ENCODE measurements at places on chromosomes 5 and 9.

- no peak for DNase-seq
Observed at GRCh38 chr9:82354279-82354659, 365.7 kb downstream of the SPATA31D1 start.

- DNase-seq, result no peak
Observed at GRCh38 chr5:102241809-102242421, 54.2 kb downstream of the SLCO4C1 start.

DNA sequence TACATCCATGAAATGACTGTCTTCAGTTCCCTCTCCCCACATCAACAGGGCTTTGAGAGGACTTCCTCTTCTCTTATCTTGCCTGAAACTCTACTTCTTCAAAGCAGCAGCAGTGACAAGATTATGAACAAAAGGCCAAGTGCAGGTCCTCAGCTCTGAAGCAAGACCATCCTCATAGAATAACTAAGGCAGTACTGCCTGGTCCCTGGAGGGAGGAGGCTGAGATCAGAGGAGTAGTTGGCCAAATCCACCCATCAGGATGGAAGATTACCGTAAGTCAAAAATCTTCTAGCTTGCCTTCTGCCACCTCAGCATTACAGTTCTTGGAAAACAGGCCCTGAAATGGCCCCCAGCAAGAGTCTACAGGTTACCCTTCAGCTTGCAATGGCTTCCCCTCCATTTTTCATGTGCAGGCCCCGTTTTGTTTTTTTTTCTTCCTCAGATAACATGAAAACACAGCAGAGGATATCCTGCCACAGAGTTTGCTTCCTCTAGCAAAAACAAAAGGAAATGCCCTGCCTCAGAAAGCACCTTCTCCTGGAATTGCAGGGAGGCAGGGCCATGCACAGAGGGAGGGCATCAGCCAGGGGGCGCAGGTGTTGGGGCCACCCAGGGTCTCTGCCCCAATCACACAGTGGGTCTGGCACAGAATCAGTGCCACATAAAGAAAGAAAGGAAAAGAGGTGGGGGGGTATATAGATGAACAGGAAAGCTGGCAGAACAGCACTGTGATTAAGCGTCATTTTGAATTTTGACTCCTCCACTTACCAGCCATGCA lies 40.0 kb downstream of the KLHL3 start:
- peak; percentile 44 for DNase-seq

GRCh38 chr5:102858808-102859207 lies 103.7 kb downstream of the PAM start:
- DNase-seq, result no peak

- no peak for DNase-seq
Observed at GRCh38 chr5:7471710-7472109, 75.8 kb downstream of the ADCY2 start.

DNA sequence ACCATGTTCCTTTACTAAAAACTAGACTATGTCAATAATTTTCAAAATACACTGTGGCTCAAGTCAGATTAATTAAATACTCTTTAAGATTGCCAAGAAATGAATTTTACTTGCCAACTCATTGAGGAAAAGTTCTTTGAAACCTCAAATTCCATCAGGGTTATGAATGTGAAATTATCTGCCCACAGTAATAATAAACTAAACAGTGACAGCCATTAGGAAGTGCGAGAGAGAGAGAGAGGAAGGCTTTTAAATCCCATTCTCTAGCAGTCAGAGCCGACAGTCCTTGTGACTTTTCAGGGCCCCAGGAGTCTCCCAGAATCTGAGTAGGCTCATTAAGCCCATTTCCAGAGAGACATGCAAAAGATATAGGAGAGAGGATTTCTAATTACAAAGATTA lies 236.1 kb downstream of the MARCHF11 start:
- DNase-seq, result no peak

DNA sequence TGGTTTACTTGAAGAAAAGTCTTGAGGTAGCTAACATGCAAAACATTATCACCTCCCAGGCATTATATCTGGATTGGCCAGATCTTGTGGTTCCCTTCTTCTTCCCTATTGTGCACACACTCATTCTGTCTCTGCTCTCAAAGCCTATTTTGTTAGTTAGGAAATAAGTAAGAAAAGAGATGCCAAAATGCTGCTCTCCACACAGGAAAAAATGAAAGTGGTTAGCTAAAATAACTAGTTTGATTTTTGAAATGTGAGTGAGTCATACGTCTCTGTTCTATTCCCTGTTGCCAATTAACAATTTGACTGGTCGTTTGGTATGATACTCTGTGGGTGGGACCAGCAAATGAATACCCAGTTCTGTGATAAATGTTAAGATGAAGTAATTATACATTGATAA lies 28.1 kb downstream of the LMNB1 start:
- DNase-seq, result no peak

DNA sequence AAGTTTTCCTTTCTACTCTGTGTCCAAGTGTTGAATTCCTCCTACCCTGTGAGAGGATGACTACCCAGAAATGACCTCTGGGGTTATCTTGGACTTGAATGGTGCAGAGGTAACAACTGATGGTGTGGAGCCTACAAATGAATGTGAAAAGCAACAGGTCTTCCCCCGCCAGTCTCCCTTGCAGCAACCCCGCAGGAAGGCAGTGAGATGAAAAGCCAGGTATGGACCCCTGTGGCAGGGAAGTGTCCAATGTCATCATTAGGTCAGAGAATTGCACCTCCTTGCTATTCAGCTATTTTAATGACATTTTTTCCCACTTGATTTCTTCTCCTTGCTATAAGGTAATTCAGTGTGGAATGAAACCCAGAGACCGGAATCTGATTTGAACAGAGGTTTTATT lies 58.5 kb downstream of the MAT2B start:
- DNase-seq, result no peak

GRCh38 chr9:135310134-135310533 lies 169.4 kb upstream of the PPP1R26 start:
- DNase-seq, result no peak

GRCh38 chr5:114419067-114419388 lies 57.2 kb downstream of the KCNN2 start:
- no peak for DNase-seq

DNA sequence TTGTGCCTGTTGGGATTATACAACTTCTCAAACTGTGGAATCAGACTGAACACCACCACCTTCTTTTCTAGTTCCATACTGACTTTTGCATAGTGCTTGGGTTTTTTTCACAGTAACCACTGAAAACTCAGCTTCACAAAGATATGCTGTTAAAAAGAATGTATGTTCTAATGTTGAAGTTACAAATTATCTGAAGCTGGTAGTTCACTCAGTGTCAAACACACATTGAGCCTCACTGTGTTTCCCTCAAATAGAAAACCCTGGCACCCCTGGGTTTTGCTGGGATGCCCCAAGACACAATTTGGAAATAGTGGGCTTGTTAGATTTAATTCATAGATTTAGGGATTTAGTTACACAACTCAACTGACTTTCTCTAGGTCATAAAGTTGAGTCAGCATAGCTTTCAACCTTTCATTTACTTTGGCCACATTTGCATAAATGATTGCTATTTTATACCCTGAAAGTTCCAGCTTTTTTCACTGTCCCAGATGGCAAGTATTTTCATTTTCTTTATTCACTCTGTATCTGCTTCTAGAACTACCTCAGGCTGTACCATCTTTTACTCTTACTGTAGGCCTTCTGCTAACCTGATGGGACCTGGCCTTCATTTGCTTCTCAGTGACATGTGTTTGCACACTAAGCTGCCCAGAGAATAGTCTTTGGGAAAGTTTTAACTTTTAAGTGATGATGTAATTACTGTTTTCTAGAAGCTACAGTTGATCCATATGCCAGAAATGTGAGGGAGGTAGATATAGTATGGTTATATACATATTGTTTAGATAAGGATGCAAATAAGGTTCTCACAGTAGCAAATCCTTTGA lies 115.1 kb downstream of the CDC42SE2 start:
- DNase-seq, result no peak

DNA sequence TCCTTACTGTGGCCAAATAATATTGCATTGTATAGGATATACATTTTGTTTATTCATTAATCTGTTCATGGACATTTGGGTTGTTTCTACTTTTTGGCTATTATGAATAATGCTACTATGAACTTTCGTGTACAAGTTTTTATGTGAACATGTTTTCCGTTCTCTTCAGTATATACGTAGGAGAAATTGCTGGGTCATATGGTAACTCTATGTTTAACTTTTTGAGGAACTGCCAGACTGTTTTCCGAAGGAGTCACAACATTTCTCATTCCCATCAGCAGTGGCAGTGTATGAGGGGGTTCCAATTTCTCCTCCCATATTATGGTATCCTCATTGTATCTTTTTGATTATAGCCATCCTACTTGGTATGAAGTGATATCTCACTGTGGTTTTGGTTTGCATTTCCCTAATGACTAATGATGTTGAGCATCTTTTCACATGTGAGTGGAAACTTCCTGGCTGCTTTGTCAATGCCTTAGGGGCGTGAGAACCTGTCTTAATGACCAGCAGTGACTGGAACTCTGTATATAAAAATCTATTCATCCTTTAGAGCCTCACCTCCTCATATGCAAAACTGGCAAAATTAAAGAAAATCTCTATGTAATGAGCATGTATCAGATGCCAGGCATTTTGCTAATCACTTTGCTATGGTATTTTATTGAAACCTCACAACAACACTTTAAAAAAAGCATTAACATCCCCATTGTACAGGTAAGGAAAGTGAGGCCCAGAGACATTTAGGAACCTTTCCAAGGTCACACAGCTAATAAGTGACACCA lies 47.8 kb upstream of the TGFBR1 start:
- DNase-seq, result no peak

GRCh38 chr9:105969636-105970035 lies 275.3 kb downstream of the TMEM38B start:
- DNase-seq, result no peak

- no peak for DNase-seq
Observed at GRCh38 chr9:92482329-92482728, at the start of gene ASPN. ASPN (minus strand) TSS chr9:92482506.

DNA sequence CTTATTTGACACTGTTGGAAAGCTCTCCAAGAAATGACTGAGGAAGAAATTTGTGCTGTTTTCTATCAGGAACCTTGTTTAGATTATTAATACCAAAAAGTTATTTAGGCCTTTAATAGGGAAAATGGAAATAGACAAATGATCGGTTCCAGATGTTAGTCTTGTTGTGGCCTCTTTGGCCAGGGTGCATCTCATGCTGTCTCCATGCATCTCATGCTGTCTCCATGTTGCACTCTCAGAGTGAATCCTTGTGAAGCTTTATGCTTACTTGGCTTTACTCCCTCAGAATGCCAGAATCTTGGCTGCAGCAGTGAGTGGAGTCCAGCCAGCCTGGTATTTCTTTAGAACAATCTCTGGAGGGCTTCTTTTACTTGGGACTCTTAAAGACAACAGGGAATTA lies 185.5 kb downstream of the ARHGAP26 start:
- DNase-seq, result no peak

DNA sequence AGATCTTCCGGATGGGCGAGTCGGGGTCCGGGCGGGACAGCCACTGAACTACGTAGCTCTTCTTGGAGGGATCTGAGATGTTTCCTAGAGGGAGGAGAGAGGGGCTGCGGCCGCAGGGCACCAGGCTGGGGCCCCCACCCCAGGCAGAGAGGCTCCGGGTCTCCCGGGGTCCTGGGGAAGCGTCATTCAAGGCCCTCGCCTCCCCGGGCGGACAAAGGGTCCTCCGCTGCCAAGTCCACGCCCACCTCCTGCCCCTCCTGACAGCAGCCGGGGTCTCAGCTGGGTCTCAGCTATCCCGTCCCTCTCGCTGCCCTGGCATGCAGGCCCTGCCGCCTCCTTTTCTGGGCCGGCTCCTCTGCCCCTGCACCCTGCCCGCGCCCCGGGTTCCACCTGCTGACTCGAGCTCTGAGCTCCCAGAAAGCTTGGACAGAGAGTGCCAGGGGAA lies 61.5 kb downstream of the ZNF354C start:
- no peak for DNase-seq

DNA sequence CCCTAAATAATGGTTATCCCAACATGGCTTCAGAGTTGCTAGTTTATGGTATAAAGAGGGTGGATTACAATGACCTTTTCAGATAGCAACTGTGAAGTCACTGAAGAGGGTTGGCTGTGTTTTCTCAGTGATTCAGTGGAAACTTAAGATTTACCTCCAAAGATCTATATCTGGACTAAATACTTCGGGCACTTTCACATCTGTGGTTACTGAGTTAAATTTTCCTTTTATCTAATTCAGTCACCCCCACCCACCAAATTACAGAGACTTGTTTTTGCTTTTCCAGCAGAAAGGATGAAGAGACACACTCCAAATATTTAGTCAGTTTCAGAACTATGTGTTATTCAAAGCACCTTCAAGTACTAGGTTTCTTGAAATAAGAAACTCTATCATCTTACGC lies 573.2 kb downstream of the CCDC171 start:
- DNase-seq, result no peak

GRCh38 chr9:24439456-24439855 lies 106.2 kb downstream of the IZUMO3 start:
- DNase-seq, result no peak

DNA sequence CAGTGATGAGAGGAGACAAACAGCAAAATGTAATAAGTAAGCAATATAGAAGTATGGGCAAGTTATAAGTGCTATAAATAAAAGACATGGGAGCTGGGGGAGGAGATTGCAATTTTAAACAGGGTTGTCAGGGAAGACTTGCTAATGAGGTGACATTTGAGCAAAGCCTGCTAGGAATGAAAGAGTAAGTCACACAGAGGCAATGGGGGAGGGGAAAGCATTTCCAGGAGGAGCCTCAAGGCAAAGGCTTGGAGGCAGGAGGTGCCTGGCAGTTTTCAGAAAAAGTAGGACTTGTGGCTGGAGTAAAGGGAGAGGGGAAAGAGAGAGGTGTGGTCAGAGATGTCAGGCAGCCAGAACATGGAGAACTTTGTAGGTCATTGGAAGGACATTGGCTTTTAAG lies 124.4 kb upstream of the NMUR2 start:
- no peak for DNase-seq

DNA sequence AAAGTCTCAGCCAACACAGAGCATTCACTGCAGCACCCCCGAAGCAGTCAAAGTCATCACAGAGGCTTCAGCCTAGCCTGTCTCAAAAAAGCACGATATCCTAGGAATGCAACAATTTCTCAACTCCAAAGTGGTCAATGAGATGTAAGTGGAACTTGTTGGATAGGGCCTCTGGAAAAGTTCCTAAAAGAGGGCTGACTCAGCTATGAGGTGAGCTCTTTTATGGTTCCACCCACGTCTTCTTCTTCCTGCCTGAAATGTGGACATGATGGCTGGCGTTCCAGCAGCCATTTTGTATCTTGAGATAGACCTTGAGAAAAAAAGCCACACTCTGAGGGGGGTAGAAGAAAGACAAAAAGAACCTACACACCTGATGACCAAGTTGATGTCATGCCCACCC lies 32.5 kb upstream of the TRIO start:
- DNase-seq, result no peak

DNA sequence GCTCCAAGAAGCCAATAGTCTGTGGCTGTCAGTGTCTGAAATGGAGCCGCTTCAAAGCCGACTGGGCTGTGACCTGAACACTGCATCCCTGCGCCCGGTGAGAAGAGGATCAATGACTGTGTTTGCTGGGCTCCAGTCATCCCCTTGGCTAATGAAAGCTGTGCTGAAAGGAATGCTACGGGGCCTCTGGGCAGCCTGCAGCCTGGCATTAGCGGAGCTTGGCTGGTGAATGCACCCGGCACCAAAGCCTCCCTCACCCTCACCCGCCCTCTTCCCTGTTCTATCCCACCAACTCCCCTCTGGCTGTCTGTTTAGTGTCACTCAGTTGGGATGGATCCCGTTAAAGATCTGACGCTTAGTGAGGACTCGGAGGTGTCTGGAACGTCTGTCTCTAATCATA lies 355.3 kb downstream of the BNC2 start:
- DNase-seq, result no peak

Data from GM13976 (cell line).